T-helper 2 cell treated with Interferon-gamma antibody and Interleukin-4, amounts not matched to agents 5 μg/mL and 100 μg/mL, for 36 hours (primary cell): ENCODE measurements at places on chromosomes 2 and 18.

DNA sequence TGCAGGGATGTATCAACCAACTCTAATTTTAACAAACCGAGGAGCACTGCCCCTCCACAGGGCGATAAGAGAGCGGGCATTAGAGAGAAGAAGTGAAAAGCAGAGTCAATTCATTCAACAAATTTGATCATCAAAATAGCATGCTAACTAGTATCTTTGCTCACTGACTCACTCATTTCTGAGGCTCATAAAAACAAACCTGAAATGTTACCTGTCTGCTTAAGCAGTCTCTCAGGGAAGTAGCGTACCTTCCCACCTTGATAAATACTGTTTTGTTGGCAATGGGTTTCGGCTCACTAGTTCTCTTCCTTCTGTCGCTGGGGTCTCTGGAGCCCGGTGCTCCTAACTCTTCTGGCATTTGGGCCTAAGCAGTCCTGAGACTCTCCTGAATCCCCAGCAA, 248.8 kb downstream of the IRS1 start:
- DNase-seq: no peak

DNA sequence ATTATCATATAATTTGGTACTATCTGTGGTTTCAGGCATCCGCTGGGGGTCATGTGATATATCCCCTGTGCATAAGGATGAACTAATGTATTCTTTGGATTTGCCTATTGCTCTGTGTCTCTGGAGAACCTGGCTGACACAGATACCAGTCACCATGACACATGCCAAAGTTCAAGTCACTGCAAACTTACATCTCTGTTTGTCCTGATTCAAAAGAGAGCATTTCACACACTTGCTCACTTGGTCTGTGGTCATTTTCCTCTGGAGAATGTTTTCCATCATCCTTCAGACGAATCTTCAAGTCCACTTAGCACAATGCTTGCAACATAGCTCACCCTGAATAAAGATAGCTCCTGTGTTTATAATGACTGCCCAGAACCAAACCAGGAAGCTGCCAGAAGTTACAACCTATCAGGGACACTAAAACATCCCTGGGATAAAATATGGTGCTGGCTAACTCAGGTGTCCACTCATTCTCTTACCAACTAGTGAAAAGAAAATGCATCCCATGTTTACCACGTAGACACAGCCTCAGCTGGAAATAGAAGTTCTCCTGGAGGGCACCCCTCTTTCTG, 18.1 kb downstream of the SULT1C3 start:
- DNase-seq: no peak

GRCh38 chr2:96961210-96961950, 25.0 kb downstream of the FAM178B start:
- no peak for DNase-seq

DNA sequence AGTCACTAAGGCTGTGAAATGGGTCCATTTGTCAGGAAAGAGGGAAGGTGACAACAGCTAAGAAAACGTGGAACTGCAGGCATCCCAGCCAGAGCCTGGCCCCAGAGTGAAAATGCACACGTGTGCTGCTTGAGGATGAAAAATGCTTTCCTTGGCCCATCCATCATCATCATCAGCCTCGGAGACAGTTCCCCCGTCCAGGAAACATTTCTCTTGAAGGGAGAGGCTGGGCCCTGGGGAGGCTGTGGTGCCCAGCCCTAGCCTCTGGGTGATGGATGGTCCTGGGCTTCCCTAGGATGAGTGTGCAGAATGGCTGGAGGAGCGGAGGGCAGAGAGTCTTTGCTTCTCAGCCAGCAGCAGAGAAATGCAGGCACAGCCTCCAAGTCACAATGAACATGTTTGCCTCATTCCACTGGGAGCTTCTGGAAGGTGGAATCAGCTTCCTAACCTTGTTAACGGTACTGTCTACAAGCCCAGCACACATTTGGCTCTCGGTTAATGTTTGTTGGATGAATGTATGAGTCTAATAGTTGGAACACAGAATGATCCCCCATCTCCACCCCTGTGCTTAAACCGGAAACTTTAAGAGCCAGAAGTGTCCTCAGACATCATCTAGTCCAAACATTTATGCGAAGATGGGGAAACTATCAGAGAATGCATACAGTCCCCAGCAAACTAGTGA, 164.0 kb downstream of the RDH14 start:
- DNase-seq: no peak

- DNase-seq: no peak
Observed at GRCh38 chr2:160838691-160839090, 321.5 kb upstream of the TANK start.

DNA sequence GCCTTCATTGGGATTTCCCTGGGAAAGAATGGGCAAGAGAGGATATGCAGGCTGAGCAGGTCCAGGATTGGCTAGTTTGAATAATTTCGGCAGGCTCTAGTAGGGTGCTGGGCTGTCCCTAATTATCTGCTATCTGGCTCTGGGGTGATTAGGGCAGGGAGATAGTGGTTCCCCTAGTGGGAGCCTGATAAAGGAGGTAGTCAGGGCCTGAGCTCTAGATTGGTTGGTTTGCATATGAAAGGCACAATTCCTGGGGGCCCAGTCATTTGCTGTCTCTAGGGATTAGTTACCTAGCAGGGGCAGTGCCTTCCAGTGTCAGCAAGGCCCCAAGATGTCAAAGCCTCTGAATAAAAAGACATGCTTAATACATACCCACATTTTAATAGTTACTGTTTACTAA, 690.1 kb upstream of the KLHL29 start:
- no peak for DNase-seq

DNA sequence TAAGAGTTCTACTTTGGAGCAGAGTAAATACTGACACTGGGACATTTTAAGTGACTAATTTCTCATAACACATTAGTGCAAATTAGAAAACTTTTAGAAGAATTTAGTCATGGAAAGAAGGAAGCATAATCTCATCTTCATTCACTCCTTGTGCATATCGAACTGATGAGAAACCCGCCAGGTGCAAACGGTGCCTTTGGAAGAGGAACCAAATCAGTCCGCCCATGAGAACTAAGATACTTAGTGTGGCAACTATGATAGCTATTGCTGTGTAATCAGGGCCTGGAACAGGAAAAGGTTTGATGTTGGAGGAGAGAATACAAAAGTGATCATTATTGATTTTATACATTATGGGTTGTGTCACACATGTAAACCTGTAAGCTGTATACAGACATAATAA, 6.9 kb upstream of the CD302 start:
- DNase-seq: no peak

- no peak for DNase-seq
Observed at GRCh38 chr2:23475036-23475435, 90.1 kb downstream of the KLHL29 start.
